Activated CD4-positive, CD25-positive, alpha-beta regulatory T cell (primary cell): ENCODE measurements at places on chromosomes 7 and 10.
A peak's percentile ranks its signal among the peaks of the same experiment; 100 is the strongest.

- DNase-seq, result no peak
Observed at GRCh38 chr7:108034586-108034985, 31.6 kb upstream of the LAMB1 start.

GRCh38 chr10:33539116-33539515, 204.6 kb upstream of the NRP1 start:
- no peak for DNase-seq

GRCh38 chr10:5504146-5505072, 5.0 kb upstream of the CALML5 start:
- no peak for DNase-seq

DNA sequence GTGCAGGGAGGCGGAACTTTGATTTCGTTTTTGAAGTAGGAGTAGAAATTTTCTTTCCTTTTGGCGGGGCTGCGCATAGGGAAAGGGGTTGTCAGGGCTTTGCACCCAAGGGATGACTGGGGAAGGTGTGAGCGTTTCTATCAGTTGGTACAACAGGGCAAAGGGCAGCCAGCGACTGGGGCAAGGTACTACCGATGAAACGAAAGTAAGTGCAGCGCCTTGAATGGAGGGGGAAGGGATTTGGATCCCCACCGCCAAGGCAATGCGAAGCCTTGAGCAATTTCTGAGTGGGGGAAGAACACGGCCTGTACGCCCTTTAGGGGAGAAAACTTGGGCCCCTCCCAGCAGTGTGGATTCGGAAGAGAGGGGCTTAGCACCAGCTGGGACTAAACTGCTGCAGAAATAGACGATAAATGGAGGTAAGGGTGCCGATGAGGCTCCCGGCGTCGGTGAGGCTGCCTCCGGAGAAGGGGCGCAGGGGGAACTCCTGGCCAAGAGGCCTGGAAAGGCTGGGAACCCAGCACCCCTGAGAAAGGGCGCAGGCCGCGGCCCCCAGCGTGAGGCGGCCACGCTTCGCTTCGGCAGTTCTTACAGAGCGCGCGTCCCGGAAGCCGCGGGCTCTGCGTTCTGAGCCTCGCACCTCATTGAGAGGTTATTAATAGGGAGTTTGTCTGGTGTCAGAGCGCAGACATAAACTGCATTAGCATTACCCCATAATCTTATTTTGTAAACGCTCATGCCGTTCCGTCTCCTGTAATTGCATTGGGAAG, 10.0 kb upstream of the TLX1 start:
- DNase-seq, result no peak

DNA sequence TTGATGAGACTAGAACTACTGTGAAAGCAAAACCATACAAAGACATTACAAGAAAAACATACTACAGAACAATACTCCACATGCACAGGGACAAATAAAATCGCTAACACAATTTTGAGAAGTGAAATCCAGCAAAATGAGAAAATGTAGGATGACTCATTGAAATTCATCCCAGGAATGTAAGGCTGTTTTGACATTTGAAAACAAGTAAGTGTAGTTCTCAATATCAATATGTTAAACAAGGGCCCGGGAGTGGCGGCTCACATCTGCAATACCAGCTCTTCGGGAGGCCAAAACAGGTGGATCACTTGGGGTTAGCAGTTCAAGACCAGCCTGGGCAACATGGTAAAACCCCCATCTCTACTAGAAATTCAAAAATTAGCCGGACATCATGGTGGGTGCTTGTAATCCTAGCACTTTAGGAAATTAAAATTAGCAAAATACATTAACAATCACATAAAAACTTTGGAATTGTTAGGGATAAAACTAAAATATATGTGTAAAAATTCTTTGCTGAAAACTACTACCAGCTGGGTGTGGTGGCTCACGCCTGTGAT, 113.7 kb upstream of the ADARB2 start:
- DNase-seq, result no peak

DNA sequence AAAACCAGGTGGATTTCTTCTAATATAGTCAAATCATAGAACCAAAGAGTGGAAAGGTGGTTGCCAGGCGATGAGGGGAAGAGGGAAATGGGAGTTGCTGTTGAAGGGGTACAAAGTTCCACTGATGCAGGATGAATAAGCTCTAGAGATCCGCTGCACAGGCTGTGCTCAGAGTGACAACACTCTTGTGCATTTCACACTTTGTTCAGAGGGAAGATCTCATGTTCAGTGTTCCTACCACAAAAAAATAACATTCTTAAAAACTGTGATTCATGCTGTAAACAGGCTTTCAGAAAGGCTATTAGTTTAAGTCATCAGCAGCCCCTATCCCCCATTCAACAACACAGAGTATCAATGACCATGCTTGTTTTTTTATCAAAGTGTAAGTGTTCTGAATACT, 213.8 kb downstream of the COBL start:
- no peak for DNase-seq

GRCh38 chr10:13925971-13926780, 339.4 kb downstream of the PRPF18 start:
- no peak for DNase-seq

GRCh38 chr10:13231808-13232207, 2.4 kb downstream of the UCMA start:
- DNase-seq, result no peak

DNA sequence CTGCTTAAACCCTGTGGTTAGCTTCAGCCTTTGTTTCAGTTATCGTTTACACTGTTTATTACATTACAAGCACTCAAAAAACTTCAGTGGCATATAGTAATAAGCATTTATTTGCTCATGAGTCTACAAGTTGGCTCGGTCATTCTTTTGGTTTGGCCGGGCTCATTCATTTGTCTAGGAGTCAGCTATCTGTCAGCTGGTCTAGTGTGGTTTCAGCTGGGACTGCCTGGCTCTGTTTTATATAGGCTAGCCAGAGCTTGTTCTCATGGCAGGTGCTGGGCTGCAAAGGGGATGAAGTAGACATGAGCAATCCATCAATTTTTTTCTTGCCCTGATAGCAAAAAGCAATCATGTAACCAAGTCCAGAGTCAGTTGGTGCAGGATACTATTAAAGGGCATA, 103.6 kb downstream of the MKLN1 start:
- no peak for DNase-seq

GRCh38 chr10:21497177-21497807, 28.2 kb downstream of the SKIDA1 start:
- no peak for DNase-seq

DNA sequence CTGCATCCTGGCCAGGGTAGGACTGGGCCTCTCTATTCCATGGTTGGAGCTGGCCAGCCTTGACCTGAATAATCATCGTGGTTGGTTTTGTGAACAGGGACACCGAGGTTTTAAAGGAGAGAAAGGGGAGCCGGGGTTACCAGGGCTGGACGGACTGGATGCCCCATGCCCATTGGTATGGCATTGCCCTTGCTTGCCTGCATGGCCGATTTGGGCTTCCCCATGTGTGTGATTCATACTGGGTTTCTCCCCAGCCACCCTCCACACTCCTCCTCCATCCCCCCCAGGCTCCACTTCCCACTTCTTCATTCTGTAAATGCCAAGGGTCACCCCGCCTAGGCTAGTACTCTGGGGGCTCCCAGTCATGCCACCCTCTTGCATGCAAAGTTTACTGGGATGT, 98.8 kb upstream of the MACROH2A2 start:
- DNase-seq, result no peak

DNA sequence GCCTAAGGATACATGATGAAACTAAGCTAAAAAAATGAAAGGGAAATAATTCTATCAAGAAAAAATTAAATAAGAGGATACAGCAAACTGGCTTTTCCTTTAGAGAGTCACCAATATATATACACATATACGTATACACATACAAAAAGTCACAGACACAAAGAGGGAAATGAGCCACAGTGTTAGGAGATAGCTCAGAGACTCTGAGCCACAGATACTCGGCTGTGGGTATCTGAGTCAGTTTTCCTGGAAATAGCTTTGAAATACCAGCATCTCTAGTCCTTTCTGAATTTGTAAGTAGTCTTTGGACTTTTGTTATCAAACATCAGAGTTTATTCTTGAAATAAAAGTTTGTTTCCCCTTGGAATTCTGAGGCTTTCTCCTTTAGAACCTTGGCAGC, 111.8 kb downstream of the TBXAS1 start:
- no peak for DNase-seq

DNA sequence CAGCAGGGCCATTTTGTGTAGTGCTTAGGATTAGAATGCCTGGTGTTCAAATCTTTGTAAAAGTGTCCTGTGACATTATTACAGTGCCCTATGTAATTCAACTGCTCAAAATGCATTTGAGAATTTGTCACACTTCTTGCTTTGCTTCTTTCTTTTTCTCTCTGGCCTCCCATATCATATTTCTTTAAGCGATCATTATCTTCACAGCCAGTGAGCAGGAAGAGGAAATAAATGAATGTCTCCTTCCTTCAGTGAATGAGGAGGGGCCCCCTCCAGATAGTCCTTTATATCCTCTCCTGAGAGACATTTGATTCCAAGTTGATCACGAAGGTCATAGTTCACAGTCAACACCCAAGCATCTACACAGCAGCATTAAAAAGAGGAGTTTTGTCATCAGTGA, 425.1 kb upstream of the NPVF start:
- no peak for DNase-seq

GRCh38 chr10:5551531-5552375, 27.0 kb downstream of the CALML3 start:
- DNase-seq, result no peak

DNA sequence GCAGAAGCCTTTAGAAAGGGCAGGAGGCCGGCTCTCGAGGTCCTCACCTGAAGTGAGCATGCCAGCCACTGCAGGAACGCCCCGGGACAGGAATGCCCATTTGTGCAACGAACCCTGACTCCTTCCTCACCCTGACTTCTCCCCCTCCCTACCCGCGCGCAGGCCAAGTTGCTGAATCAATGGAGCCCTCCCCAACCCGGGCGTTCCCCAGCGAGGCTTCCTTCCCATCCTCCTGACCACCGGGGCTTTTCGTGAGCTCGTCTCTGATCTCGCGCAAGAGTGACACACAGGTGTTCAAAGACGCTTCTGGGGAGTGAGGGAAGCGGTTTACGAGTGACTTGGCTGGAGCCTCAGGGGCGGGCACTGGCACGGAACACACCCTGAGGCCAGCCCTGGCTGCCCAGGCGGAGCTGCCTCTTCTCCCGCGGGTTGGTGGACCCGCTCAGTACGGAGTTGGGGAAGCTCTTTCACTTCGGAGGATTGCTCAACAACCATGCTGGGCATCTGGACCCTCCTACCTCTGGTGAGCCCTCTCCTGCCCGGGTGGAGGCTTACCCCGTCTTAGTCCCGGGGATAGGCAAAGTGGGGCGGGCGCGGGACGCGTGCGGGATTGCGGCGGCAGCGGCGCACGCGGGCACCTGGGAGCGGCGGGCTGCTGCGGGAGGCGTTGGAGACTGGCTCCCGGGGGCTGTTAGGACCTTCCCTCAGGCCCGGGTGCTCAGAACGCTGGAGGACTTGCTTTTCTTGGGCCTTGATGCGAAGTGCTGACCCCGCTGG, at the start of gene FAS:
Gene FAS (plus strand): TSS at position 415 of the 777 bp plus-strand sequence. CDS start 79 bp downstream, at position 494.
- peak; percentile 67 for DNase-seq

- DNase-seq, result no peak
Observed at GRCh38 chr7:37234928-37235327, 213.7 kb downstream of the ELMO1 start.

- no peak for DNase-seq
Observed at GRCh38 chr10:115665549-115665948, 572.4 kb downstream of the ATRNL1 start.

DNA sequence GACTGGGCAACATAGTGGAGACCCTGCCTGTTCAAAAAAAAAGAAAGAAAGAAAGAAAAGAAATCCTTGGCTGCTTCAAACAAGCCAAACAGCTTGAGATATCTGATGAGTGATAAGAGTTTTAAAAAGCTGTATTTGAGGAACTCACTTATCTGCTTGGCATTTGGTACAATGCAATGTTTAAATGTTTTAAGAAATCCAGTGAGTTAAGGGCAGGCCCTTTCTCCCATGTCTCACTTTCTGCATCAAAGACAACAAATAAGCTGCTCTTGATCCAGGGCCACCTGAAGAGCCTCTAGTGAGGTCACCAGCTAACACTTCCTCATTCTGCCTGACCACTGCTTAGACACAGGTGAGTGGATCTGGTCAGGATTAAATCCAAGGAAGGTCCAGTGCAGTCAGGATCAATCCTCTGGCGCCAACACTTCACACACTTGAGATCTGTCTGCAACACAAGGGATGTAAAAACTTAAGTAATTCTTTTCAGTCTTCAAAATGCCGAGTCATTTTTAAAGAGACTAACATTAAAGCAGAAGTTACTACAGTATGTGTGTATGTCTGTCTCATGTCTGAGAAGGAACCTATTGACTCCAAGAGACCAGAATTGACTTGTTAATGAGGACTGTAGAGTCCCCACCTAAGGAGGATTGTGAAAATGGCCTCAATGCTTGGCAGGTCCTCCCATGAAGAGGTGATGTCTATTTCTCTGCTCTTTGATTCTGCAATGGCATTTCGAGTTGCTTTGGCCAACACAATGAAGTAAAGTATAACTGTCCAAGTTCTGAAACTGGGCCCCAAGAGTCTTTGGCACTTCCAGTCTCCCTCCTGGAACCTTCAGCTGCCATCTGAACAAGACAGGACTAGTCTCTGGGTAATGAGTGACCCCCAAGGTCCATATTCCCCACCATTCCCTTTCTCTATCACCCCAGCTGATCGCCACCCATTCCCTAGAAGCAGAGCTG, 43.1 kb downstream of the CREB3L2 start:
- DNase-seq, result no peak

- no peak for DNase-seq
Observed at GRCh38 chr10:95327367-95327766, 36.6 kb upstream of the PDLIM1 start.

GRCh38 chr10:119703903-119704508, 21.8 kb upstream of the INPP5F start:
- DNase-seq, result no peak

GRCh38 chr7:144481833-144482232, 78.3 kb upstream of the NOBOX start:
- DNase-seq, result no peak

- no peak for DNase-seq
Observed at GRCh38 chr7:74129887-74130286, 44.3 kb upstream of the EIF4H start.

- DNase-seq, result no peak
Observed at GRCh38 chr7:93015101-93015778, 102.5 kb downstream of the SAMD9 start.

DNA sequence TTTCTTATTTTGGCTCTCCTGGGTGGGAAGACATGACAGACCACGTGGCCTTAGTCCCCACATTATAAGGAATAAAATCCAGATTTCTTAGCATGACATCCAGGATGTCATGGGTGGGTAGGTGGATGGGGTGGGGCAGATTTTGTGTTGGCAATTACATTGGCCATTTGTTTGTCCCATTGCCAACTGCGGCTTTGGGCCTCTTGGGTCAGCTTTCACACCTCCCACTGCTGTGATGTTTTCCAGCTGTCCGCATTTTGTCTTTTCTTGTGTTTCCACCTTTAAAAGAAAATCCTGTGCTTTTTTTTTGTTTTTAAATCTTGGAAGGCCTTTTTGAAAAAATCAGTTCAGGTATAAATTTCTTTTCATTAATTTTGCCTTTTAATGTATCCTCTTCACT, 237.0 kb downstream of the SDK1 start:
- no peak for DNase-seq

DNA sequence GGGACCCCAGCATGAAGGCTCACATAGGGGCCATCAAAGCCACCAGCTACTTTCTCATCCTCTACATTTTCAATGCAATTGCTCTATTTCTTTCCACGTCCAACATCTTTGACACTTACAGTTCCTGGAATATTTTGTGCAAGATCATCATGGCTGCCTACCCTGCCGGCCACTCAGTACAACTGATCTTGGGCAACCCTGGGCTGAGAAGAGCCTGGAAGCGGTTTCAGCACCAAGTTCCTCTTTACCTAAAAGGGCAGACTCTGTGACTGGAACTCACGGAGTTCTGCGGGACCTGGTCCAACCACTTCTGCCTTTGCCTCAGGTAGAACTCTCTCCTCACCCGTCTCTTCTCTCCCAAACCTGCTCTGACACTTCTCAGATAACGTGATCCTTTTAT, 945 bp downstream of the TAS2R40 start:
- no peak for DNase-seq
